ENCODE measurements at places on chromosomes 3 and 15. TPM values are rescaled to one million over a fixed set of nuclear protein-coding genes. Genes with fewer than 3 reads are reported as not detected.

The TF gene
- 0.02 TPM for total RNA-seq

The SLC51B gene
- total RNA-seq: not detected

The WDR72 gene
- not detected for total RNA-seq

The SNX4 gene
- total RNA-seq: 26.4 TPM

The GOLGA8H gene
- not detected for total RNA-seq

The GABRA5 gene
- not detected for total RNA-seq

The CHMP2B gene
- total RNA-seq: 22.5 TPM

The ATP10A gene
- 45.2 TPM for total RNA-seq

The IL17RD gene
- total RNA-seq: not detected

The CKMT1B gene
- not detected for total RNA-seq

The STRA6 gene
- not detected for total RNA-seq
